ENCODE measurements at places on chromosomes 6 and 20.

GRCh38 chr6:47135772-47136171 lies 93.6 kb upstream of the ADGRF1 start:
- peak; percentile 98 for DNase-seq

GRCh38 chr20:62970307-62971210 lies 18.1 kb downstream of the SLC17A9 start:
- no peak for DNase-seq

- DNase-seq = no peak
Measured at GRCh38 chr20:34689486-34689885, 12.6 kb upstream of the PIGU start.

GRCh38 chr6:107458672-107459282 lies 587 bp downstream of the PDSS2 start:
- DNase-seq = peak; percentile 33

DNA sequence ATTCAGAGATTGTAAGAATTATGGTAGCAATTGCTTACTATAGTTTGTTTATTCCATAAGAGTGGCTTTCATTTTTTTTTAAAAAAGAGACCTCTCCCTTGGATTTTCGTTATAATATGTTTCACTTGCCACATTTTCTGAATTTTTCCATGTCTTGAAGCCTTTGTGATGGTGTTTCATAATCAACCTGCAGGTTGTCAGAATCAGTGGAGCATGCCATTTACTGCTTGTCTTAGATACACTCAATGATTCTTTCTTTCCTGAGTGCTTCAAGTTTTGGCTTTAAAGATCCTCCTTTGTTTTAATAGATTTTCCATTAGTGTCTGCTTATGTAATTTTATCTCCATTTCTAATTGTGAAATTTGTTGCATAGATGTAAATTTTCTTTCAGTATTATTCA lies 31.2 kb downstream of the KCNQ5 start:
- DNase-seq = no peak

DNA sequence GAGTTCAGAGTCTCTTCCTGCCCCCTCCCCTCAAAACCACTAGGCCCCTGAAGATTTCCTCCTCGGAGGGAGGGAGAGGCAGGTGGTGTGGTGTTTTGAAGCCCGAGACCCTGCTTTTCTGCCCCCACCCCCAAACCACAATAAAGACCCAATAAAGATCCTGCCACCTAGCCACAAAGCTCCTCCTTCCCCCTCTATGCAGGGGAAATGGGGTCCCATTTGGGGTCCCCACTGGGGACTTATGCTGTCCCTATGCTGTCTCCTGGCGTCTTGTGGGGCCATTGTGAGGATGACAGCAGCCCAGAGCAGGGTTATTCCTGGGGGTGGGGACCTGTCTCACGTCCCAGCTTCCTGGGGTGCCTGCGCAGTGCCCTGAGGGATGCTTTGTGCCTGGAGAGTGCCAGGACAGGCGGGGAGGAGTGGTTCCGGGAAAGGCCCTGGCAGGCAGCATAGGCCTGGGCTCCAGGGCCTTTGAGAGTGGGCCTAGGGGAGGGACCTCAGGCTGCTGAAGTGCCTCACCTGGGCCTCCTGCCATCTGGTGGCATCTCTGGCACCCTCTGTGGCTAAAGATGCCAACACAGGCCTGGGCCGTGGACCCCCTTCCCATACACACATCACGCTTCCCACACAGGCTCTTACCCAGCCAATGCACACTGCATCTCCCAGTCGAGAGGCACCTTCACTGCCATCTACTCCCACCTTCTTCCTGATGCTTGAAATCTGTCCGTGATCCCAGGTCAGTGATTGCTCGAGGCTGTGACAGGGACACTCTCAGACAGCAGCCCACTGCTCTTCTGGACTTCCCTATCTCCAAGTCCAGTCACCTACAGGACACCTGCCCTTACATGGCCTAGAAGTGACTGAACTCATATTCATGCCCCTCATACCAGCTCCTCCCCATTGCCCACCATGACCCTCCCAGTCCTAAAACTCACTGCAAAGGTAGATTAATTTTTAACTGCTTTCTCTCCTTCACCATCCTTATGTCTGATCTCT lies 7.9 kb upstream of the ARMC12 start:
- peak; percentile 95 for DNase-seq

GRCh38 chr6:144279484-144280150 lies 5.5 kb upstream of the UTRN start:
- no peak for DNase-seq

GRCh38 chr20:53805895-53806384 lies 212.3 kb upstream of the ZNF217 start:
- DNase-seq = peak; percentile 95

GRCh38 chr20:47775841-47776240 lies 9.4 kb downstream of the SULF2 start:
- no peak for DNase-seq

- DNase-seq = no peak
Measured at GRCh38 chr6:15674690-15675386, 12.0 kb upstream of the DTNBP1 start.

DNA sequence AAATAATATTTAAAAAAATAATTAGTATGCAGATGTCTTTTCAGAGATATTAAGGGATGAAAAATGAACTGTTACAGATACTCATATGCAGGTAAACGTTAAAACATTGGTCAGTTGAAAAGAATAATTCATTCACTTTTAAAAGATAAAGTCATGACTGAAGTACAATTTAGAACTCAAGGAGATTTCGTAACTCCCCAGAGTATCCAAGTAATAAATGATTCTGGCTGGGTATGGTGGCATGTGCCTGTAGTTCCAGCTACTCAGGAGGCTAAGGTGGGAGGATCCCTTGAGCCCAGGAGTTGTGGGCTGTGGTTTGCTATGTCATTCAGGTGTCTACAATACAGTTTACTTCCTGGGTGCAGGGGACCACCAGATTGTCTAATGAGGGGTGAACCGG lies 122.3 kb upstream of the TMEM181 start:
- DNase-seq = no peak

- no peak for DNase-seq
Measured at GRCh38 chr6:35030099-35030498, 111.0 kb downstream of the TCP11 start.

- DNase-seq = no peak
Measured at GRCh38 chr20:48102931-48103660, 317.8 kb upstream of the SULF2 start.

DNA sequence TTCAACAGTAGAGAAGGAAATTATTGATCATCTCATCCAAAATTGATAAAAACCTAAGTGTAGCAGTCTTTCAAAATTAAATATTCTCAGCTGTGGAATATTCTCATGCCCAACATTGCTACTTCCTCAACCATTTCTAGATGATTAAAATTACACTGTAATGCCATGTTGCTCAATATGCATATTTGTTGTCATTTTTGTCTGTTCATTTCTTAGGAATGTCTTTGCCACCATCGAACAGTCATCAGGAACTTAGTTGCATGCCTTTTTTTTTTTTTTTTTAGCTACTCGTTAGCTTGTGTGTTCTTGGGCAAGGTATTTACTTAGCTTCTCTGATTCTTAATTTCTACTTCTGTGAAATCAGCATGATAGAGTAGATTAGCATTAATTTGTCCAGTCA lies 188.6 kb downstream of the DTNBP1 start:
- DNase-seq = peak; percentile 39

DNA sequence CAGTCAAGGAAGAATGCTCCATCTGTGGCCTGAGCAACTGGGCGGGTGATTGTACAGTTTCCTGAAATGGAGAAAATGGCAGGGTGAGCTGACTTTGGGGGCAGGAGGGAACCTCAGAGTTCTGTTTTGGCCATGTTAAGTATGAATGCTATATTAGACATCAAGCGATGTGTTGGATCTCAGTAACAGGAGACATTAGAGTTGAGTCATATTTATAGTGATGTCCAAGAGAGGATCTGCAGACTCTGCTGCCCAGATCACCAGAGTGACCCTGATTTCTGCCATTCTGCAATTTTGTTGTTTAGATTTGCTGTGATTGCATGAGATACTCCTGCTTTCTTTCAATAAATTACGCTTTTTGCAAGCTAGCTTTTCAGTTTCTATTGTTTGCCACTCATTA lies 131.4 kb upstream of the ENPP5 start:
- no peak for DNase-seq

- no peak for DNase-seq
Measured at GRCh38 chr6:167108278-167108677, 14.6 kb upstream of the CCR6 start.

- no peak for DNase-seq
Measured at GRCh38 chr6:28220257-28221133, 4.6 kb upstream of the ZSCAN9 start.

DNA sequence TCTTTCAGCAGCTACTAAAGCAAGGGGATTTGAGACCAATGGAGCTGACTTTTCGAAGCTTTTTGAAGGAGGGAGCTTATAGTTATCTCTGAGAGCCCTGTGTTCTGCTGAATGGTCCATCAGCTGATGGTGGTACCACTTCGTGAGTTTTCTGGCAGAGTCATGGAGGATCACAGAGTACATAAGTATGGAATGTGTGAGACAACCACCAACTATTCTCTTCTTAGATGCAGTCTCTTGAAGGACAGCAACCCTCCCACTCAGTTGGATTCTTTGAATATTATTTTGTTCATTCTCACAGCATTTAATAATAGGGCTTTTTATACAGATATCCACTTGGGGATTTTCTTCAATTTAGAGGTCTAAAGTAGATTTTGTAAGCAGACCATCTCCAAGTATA lies 75.3 kb downstream of the ELOVL2 start:
- no peak for DNase-seq

All from MCF 10A (cell line).